ENCODE measurements at places on chromosomes 6 and 20.

- no peak for DNase-seq
Observed at GRCh38 chr20:32337937-32338661, 20.0 kb upstream of the ASXL1 start.

DNA sequence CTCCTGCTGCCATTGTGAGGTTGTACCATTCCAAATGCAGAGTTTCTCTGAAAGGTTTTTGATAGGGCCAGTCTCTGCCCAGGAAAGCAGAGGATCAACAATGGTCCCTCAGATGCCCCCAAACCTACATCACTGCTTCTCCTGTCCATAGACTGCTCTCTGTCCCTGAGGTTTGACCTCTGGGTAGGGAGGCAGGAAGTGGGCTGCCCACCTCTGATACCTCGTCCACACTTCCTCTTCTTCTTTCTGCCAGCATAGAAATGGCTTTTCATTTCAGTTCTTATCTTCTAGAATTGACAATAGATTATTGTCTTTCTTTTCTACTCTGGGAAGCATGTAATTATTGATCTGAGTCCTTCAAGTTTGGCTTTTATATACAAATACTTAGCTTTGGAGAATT lies 170.6 kb downstream of the TRMT11 start:
- DNase-seq: no peak

GRCh38 chr6:16301511-16301910 lies 63.1 kb downstream of the GMPR start:
- no peak for DNase-seq

DNA sequence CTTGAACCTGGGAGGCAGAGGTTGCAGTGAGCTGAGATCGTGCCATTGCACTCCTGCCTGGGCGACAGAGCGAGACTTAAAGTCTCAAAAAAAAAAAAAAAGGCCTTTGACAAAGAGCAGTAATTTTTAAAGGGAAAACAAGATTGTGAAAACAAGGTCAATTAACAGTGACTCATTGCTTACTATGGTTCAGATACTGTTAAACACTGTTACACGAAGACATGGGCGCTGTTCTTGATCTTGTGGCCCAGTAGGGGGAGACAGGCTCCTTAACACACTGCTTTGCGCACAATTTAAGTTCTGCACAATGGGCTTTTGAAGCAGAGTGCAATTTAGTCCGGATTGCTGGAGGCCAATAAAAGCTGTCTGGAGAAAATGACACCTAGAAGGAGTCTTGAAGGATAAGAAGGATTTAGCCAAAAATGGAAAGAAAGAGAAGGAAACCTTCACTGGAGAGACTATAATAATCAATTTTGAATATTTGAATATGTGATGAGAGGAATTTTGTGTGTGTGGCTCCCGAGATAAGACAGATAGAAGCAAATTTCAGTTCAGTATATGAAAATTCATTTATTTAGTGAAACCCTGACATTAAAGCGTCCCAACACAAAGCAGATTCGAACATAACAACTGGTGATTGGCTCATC lies 6.0 kb upstream of the LATS1 start:
- DNase-seq: no peak

DNA sequence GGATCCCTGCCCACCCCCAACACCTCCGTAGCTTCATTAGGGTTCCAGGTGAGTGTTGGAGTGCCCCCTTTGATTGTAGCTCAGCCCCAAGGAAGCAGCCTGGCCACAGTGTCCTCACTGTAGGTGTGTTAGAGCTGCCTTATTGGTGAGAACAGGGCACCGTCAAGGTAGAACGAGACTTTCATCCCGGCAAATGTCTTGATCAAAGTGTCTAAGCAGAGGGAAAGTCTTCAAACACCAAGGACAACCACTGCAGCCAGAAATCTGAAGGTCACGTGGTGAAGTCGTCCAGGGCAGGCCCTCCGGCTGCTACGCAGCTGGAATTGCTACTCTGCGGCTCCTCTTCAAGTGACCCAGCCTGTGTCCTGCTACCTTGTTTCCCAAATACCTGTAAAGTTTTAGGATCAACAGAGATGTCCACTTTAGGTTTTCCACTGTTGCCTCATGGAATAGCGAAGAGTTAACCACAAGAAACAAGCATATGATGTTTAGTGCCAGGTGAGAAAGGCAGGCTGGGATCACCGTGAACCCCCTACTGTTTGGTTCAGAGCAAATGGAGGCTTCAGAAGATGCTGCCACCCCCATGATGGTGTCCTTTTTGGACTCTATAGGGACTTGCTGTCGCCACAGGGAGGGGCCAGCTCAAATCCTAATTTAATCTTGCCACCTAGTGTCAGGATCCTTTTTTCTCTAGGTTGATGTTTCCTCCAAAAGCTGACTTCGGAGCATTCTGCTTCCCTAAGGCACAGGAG lies 1.7 kb upstream of the DLL1 start:
- DNase-seq: no peak

- DNase-seq: no peak
Observed at GRCh38 chr6:149277621-149278020, 39.9 kb upstream of the TAB2 start.
